Coronary artery (tissue), 2 donors: ENCODE measurements at places on chromosomes 12 and 14.

DNA sequence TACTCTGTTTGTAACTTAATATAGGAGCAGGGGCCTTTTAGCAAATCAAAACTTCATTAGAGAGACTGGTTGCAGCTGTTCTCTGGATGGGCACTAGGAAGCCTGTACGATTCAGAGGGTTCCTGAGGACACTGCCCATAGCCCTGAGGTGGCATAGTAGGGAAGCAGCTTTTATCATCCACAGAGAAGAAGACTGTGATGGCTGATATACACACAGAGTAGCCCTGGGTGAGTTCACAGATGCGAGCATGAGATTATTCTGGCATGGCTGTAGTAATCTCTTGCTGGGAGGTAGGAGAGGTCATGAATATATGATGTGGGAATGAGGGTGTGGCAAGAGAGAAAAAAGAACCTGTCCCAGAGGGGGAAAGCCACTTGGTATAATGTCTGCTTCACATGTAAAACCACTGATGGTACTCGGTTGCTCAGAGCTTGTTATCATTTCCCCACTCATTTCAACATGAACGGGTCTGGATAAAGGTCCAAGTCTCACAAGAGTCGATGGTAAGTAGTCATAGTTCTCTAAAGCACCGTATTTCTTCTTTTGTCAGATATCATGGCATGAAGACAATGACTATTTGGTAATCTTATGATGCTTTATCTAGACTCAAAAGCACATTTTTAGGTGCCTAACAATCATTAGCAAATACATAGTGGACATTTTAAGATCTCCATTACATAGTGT is 52.0 kb downstream of the PEBP1 start:
- DNase-seq, result no peak

DNA sequence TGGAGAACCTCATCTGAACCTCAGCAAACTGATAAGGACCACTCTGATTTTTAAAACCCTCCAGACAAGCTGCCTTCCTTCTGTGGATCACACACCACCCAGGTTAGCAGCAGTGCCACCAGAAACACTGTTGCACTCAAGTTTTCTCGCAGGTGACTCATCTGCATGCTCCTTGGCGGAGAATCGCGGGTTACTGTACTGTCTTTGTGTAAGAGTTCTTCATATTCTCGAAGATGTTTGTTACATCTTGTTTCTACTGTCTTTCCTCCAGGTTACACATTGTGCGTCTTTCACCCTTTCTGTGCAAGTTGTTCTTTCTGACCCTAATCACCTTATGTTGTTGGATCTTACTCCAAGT is 331.2 kb downstream of the CACNA1C start:
- DNase-seq, result peak; percentile 68

GRCh38 chr12:26857465-26858176 is 24.6 kb upstream of the ITPR2 start:
- no peak for DNase-seq

DNA sequence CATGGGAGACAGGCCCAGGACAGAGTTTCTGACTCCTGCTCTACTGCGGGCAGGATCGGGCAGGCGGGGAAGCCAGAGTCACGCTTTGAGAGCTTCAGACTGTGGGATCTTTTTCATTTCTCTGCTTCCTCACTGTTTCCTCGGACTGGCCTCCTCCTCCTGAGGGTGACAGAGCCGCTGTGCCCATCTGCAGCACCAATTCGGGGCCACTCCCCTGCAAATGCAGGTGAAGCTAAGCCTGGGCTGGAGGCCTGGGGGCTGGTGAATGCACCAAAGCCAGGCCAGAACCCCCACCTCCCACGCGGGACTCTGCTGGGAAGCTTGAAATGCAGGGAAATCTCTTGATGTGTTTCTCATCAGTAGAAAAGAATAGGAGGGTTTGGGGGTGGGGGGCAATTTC is 77.5 kb downstream of the FOXN3 start:
- DNase-seq, result no peak

GRCh38 chr12:107884769-107885694 is 110.5 kb downstream of the ASCL4 start:
- DNase-seq, result no peak

GRCh38 chr12:121872546-121873215 is 14.0 kb upstream of the HPD start:
- DNase-seq, result no peak

GRCh38 chr12:114936148-114937079 is 252.4 kb upstream of the TBX3 start:
- no peak for DNase-seq

DNA sequence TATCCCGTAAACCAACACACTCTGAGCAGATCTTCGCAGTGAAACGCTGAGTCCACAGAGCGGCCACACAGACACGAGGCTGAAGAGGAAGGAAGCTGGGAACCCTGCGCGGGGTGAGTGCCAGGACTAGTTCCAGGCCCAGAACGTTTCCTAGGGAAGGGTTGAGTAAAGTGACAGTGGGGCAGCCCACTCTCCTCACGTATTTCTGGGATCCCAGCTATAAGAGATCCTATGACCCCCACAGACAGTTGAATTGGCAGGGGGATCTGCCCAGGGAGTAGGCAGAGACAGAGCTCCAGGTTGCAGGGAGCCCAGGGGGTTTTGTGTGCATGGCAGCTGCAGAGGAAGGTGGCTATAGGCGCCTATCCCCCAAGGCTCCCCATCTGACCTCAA is 51.1 kb downstream of the GTF2A1 start:
- peak; percentile 77 for DNase-seq

GRCh38 chr14:105166571-105167302 is 1.8 kb downstream of the JAG2 start:
- DNase-seq, result no peak

DNA sequence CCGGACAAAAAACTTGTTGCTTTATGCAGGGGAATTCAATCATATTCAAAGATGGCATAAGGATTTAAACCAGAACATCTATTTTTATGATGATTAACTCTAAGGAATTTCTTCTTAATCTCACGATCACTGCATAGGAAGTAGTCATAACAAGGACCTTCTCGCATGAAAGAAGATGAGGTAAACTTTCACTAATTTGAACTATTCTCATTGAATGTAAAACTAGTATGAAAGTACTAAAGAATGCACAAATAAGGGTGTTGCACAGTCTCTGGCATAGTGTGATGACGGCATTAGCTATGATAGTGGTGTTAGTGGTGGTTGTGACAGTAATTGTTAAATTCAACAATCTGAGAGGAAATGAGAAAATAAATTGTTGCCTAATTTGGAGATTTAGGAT is 280.0 kb downstream of the SLC6A15 start:
- no peak for DNase-seq

DNA sequence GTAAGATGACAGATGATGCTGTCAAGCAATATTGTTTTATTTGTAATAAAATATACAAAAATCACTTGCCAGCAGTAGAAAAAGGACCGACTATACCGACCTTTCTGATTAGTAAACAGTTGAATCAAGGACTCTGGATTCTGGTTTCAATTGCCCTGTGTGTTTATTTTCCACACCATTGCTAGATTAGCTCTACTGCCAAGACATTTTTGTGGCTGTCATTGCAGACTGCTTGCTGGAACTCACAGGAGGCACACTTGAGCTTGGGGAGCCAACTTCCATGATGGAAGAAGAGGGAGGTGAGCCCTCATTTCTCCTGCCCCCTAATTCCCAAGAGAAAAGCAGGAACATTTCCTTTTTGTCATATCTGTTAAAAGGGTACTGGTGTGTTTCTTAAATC is 51.3 kb downstream of the MAPKAPK5 start:
- DNase-seq, result no peak

- no peak for DNase-seq
Observed at GRCh38 chr14:22008766-22009165, 335.1 kb upstream of the OR4E1 start.

- DNase-seq, result no peak
Observed at GRCh38 chr12:24394246-24394645, 444.8 kb upstream of the SOX5 start.

GRCh38 chr12:1852076-1852475 is 31.7 kb downstream of the LRTM2 start:
- DNase-seq, result no peak

- no peak for DNase-seq
Observed at GRCh38 chr12:126944684-126945083, 1322.3 kb upstream of the TMEM132C start.

DNA sequence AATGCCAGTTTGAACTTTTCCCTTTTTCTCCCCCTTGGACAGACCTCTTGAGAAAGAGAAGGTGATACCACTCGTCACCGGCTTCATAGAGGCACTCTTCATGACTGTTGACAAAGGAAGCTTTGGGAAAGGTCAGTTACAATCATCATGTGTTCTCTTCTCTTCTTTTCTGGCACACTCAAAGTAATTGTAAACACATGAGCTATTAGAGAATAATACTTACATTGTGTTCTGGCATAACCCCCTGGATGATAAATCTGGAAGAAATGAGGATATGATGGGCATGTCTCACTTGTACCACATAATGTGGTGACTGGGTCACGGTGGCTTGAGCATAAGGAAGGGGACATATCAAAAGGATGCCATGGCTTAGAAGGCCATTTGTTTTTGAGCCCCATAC is 20.0 kb downstream of the UTP20 start:
- DNase-seq, result no peak

- DNase-seq, result no peak
Observed at GRCh38 chr12:106791531-106791930, 17.0 kb downstream of the RIC8B start.

GRCh38 chr14:71952381-71953363 is 20.4 kb downstream of the RGS6 start:
- DNase-seq, result no peak

DNA sequence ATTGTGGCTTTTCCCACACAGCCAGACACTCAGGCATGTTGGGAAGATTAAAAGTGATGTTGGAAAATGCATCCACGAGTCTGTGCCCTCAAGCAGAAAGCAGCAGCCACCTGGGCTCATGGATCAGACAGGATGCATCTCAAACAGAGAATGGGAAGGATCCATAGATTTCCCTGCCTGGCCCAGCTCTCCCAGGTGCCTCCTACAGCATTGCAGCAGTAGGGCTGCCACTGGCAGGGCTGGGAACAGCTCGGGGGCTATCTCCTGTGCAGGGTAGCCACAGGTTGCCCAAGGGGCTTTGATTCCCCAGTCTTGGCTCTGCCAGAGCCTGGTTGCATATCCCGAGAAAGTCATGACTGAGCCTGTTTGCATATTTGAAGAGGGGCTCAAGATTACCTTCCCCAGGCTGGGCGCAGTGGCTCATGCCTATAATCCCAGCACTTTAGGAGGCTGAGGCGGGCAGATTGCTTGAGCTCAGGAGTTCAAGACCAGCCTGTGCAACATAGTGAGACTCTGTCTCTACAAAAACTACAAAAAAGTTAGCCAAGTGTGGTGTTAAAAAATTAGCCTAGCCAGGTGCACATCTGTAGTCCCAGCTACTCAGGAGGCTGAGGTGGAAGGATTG is 19.5 kb downstream of the C14orf132 start:
- DNase-seq, result peak; percentile 50

DNA sequence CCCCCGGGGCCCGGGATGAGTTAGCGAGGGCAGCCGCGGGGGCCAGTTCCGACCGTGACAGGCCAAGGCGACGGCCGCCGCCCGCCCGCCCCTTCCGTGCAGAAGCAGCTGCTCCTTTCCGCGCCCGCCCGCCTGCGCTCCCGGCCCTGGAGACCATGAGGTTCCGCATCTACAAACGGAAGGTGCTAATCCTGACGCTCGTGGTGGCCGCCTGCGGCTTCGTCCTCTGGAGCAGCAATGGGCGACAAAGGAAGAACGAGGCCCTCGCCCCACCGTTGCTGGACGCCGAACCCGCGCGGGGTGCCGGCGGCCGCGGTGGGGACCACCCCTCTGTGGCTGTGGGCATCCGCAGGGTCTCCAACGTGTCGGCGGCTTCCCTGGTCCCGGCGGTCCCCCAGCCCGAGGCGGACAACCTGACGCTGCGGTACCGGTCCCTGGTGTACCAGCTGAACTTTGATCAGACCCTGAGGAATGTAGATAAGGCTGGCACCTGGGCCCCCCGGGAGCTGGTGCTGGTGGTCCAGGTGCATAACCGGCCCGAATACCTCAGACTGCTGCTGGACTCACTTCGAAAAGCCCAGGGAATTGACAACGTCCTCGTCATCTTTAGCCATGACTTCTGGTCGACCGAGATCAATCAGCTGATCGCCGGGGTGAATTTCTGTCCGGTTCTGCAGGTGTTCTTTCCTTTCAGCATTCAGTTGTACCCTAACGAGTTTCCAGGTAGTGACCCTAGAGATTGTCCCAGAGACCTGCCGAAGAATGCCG is 699 bp downstream of the MGAT2 start:
- peak; percentile 81 for DNase-seq
